ENCODE measurements at places on chromosomes 16 and 17.

DNA sequence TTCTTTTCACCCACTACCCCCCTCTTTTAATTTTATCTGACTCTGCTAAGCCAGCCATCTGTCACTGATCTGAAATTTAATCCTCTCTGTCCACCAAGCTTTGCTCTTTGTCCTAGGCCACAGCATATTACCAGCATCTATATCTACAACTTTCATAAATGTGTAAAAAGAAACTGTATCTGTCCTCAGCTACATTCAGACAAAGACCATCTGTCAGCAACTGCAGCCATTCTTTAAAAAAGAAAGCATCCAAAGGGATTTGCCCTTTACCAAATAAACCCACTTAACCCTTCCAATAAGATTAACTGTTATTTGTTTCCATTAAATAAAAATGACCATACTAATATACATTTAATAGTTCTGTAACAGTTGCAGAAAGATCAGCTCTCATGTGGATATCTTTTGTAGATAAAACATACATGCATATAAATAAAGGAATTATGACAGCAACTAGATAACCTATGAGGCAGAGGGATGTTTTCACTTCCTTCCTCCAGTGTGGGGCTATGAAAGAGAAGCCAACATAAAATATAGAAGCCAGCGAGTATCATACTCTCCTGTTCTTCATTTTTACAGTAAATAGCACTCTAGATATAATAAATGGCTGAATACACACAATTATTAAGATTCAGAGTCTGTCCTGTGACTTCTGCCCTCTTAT, 602.5 kb upstream of the SALL1 start:
- no peak for DNase-seq

DNA sequence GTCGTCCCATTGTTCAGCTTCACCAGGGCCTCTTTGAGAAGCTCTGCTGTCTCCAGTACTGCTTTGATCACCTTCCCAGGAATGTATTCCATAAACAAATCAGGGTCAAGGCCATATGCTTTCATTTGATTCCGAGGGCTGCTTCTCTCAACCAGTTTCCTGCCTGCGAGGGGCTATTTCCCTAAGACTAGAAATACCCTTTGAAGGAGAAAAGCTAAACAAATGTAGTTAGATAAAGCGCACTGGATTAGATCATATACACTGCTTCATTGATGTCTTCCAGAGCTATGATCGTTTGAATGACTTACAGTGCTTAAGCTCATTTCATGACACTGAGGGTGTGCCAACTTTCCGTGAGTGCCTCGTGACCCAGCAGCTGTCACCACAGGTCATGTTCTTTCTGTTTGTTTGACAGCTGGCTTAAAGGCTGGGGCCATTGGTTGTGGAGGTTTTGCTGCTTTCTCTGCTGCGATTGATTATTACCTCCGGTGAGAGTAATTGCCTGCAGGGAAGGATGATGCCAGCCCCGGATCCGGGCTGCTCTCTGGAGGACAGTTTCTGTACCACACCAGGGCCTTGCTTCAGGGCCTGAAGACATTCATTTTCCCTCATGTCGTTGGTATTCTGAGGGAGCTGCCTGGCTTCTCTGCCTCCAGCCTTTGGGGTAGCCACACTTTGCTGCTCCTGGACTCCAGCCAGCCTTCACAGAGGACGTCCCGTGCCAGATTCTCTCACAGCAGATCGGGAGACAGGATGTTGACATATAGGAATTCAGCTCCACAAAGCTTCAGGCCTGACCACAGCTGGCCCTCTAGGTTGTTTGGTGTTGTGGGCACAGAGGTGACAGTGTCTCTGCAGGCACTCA, 3.9 kb downstream of the TIMM22 start:
- peak; percentile 61 for DNase-seq

- DNase-seq: no peak
These were observed 455.9 kb upstream of the HSBP1 start for GRCh38 chr16:83351846-83352245.

DNA sequence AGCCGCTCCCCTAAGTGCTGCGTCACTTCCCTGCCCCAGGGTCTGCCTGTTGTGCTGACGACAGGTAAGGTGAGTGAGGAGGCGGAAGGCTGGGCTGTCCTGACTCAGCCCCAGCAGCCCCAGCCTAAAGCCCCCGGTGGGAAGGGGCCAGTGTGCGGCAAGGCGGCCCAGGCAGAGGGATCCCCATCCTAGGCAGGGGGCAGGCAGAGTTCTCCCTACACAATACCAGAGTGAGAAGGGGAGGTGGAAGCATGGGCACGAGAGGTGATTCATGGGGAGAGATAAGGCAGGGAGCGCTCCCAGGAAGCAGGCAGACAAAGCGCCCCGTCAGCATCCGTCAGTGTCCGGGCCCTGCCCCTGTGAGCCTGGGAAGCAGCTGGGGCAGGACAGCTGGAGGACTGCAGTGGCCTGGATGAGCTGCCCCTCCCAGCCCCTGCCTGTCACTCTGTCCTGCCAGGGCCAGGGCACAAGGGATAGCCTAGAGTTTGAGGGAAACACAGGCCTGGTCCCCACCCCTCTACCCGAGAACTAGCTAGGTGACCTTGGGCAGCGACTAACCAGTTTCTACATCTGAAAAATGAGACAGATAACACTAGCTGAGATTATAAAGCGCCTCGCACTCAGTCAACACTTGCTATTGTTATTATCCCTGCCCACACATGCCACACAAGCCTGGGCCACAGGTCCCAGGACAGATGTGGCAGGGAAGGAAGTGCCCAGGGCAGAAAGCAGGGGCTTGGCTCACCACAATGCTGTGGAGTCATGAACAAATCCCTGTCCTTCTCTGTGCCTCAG, 3.8 kb downstream of the FAM83G start:
- no peak for DNase-seq

DNA sequence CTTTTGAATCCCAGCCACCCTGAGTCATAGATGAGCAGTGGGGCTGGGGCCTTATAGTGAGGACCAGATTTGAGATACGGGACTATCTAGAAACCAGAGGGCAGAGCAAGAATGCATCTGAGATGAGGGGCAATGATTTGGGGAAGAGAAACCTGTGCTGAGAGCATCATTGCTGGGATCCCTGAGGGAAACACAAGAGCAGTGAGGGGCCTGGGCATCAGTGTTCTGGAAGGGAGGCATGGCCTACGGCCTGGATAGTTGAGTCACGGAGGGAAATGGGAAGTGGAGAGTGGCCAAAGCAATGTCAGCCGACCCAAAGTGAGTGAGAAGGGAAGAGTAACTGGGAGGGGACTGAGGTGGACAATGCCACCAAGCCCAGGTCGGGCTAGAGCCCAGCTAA, 5.2 kb downstream of the CAMTA2 start:
- peak; percentile 49 for DNase-seq

DNA sequence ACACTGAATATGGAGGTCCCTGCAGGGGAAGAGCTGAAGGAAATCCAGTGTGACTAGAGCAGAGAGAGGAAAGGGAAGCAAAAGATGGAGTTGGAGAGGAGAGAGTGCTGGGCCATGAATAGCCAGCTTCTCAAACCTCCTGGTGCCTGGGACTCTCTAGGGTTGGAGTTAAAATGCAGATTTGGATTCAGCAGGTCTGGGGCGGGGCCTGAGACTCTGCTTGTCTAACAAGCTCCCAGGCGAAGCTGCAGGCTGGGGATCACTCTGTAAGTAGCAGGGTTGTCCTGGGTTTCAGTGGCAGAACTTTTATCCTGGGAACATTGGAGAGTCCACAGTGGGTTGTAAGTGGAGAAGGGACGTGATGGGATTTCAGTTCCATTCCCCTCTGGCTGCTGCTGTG, 103.4 kb upstream of the PLCG2 start:
- DNase-seq: no peak

DNA sequence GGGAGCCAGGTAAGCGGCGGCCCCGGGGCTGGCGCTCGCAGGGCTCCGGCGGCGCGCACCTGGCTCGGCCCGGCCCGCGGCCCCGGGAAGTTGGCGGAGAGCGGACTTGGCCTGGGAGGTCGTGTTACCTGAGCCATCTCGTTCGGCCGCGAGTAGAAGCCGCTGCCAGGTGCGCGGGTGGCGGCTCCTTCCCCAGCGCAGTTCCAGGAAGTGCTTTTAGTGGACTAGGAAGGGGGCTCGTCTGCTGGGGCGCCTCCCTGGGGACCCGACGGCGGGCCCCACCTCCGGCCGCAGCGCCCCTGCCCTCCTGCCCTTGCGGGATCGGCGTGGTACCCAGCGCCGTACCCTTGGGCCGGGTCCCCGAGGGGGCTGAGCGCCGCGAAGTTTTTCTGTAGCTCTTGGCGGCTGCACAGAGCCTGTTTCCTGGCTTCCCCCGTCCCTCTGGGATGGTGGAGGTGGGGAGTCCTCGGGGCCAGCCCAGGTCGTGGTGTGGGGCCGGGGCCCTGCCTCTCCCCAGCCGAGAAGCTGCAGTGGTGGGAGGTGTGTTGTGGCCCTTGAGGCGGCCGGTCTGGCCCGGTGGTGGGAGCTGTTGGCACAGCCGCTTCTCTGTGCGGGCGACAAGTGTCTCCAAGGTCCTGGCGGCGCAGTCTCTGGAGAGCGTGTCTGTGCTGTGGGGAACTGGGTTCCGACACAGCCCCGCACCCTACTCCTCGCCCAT, 96.9 kb downstream of the RAB11FIP4 start:
- no peak for DNase-seq

- DNase-seq: no peak
These were observed 49.6 kb downstream of the MRC2 start for GRCh38 chr17:62676952-62677596.

DNA sequence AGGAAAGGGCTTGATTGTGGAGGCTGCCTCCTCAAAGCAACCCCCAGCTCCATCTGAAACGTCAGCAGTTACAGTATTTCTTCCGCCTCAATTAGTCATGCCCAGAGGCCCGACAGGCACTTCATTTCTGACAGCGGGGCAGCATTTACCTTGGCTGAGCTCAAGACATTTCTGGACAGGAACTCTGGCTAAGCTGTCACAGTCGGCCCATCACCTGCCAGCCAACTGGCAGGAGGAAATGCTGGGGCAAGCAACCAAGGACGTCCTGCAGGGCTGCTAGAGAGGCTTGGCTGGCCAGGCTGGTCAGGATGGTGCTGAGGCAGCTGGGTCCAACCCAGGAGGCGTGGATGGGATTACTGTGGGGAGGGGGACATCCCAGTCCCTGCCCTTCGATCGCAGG, 27.8 kb downstream of the PLXDC1 start:
- no peak for DNase-seq

DNA sequence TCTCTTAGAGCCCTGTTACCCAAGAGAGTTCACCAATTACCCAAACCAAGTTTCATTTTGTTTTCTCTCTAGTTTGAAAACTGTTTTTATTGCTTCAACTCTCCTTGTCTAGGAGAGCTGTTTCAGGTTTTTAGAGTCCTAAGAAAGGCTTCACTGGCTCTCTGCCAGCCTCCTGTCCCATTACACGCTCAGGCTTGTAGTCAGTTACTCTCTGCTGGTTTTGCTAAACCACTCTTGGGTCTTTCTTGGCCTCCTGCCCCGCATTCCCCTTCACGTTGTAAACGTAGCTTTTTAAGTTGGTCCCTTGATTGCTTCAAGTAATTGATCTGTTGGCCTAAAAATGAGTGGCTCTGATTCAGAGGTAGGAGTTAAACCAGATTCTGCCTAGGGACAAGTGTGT, 529.1 kb downstream of the MAF start:
- no peak for DNase-seq

DNA sequence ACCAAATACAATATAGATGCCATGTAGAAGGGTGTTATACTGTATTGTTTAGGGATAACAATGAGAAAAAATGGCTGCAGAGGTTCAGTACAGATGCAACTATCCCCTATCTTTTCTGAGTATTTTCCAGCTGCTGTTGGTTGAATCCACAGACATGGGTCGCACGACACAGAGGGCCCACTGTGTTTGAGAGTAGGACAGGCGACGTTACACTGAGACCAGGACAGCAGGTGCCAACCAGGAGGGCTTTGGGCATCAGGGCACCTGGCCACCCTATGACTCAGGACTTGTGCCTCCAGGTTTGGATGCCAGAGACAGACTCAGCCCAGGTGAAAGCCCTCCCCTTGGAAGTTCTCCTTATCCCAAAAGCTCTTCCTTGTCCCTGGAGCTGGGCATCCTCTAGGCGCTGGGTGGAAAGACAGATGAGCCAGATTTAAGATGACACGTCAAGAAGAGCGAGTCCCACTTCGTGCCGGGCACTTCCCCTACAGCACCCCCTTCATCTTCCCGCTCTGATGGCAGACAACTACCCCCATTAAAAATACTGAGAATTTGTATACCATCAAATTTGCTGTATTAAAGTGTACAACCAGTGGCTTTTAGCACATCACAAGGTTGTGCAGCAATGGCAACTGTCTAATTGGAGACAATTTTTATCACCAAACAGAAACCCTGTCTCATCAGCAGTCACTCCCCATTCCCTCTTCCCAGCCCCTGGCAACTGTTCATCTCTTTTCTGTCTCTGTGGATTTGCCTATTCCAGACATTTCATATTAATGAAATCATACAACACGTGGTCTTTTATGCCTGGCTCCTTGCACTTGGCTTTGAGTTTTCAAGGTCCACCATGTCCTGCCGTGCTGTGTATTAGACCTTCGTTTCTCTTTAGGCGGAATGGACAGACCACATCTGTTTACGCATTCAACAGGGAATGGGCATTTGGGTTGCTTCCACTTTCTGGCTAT, 30.6 kb downstream of the TNFRSF13B start:
- peak; percentile 7 for DNase-seq

DNA sequence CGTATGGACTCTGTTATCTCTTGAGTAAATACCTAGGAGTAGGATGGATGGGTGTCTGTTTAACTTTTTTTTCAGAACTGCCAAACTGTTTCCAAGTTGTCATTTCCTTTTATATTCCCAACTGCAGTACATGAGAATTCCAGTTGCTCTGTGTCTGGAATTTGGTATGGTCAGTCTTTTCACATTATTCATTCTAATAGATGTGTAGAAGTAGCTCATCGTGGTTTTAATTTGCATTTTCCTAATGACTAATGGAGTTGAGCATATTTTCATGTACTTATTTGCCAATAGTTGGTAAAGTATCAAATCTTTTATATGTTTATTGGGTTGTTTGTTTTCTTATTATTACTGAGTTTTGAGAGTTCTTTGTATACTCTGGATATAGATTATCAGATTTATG, 27.0 kb downstream of the MRTFB start:
- DNase-seq: peak; percentile 46

GRCh38 chr16:55015181-55015913, 84.7 kb downstream of the IRX5 start:
- DNase-seq: no peak

GRCh38 chr17:80998118-80998747, 6.6 kb downstream of the CHMP6 start:
- no peak for DNase-seq

- DNase-seq: no peak
These were observed 11.9 kb downstream of the TMEM204 start for GRCh38 chr16:1545044-1546040.

DNA sequence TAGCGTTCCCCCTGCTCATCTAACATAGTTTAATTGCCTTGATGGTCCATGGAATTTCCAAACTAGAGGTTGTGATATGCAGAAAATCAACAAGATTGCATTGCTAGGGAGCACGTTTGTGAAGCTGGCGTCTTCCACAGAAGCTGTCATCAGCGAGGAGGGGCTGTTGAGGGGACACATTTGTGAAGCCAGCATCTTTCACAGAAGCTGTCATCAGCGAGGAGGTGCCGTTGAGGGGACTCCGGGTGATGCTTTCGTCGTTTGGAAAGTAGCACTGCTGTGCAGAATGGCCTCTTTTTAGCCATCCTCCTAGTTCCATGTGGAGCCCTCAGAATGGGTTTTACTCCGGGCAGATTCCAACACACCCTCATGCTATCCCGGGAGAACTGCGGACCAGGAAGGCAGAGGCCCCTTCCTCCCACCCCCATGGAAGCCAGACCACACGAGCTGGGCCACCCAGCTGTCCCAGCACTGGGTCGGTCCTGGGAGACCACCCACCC, 119.6 kb upstream of the CHMP6 start:
- DNase-seq: no peak

- DNase-seq: no peak
These were observed 19.2 kb downstream of the PAFAH1B1 start for GRCh38 chr17:2612630-2613029.

Data from fibroblast of mammary gland (primary cell).